HEK293T (cell line): ENCODE measurements at places on chromosomes 13 and 19.

DNA sequence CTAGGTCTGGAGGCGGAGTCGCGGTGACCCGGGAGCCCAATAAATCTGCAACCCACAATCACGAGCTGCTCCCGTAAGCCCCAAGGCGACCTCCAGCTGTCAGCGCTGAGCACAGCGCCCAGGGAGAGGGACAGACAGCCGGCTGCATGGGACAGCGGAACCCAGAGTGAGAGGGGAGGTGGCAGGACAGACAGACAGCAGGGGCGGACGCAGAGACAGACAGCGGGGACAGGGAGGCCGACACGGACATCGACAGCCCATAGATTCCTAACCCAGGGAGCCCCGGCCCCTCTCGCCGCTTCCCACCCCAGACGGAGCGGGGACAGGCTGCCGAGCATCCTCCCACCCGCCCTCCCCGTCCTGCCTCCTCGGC lies at the start of gene SLC5A5:
SLC5A5 (plus strand) TSS at position 68 of the 373 bp plus-strand sequence. CDS start 375 bp downstream, outside the sequence.
- no peak for DNase-seq

- no peak for DNase-seq
These were observed 5.8 kb downstream of the PPFIA3 start for GRCh38 chr19:49125025-49125731.

GRCh38 chr19:2675892-2676291 lies 26.6 kb downstream of the GNG7 start:
- no peak for DNase-seq

DNA sequence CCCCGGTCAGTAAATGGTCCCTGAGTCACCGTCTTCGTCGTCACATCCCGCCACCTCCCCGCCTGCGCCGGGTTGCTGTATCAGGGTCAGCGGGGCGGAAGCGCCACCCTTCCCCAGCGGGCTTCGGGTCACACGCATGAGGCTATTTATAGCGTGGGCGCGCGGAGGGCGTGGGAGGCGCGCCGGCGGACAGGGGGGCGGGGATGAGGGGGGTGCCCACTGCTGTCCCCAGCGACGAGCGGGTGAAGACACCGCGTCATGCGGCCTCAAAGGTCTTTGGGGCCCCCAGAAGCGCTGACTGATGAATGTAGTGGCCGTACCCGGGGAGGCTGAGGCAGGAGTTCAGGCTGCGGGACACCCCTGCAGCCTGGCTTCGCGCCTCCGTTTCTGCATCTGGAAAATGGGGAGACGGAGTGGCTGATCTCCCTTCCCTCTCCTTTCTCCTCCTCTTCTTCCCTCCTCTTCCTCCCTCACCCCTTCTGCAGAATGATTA lies 7.9 kb downstream of the UNC13A start:
- DNase-seq: peak; percentile 29

DNA sequence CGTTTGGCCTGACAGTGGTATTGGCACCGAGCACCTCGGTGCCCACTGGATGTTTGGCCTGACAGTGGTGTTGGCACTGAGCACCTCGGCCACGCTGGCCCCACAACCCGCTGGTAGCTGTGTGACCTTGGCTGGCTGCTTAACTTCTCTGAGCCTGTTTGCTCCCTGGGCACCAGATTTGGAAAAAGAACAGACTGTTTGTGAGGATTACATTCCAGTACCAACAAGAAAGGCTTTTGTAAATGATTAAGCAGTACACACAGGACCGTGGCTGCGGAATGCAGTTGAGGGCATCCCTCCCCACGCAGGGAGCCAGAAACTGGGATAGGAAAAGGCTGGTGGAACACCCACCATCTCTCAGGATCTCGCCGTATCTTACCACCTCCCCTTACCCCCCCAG lies 31.9 kb downstream of the SLC25A42 start:
- no peak for DNase-seq

DNA sequence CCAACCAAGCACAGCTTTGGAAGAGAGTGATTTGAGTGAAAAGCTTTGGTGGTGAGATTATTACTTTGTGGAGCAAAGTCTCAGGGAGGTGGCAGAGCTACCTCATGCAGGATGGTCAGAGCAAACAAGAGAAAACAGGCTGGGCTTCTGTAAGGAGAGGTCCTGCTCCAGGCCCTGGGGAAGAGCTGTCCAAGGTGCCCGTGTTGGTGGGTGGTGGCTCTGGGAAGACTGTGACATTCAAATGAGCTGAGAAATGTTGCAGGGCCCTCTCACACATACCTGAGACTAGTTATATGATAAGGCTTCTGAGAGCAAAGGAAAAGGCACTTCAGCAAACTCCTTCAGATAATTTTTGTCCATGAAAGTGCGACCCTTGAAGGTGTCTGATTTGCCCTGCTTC lies 205.5 kb upstream of the SOX21 start:
- no peak for DNase-seq

DNA sequence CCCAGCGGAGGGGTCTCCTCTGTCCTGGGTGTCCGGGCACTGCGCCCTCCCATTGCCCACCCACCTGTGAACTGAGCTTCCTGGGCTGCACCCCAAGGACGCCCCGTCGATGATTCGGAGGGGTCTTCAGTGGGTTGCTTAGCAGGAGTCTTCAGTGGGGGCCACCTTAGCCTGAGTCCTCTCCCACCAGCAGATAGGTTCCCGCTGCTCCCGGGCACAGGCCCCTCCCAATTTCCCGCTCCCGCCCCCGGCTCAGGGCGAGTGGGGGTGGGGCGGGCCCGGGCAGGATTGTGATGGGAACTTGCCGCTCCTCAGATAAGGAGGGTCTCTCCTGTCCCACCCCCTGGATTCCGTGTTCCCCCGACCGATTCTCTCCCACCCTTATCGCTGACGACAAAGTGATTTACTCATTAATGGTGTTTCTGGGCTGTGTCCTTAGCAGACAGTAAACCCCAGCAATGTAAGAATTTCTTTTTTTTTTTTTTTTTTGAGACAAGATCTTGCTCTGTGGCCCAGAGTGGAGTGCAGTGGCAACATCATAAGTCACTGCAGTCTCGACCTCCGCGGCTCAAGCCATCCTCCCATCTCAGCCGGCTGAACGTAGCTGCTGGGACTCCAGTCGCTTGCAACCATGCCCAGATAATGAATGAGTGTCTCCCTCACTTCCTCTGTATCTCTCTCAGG lies 655 bp upstream of the S1PR5 start:
- DNase-seq: peak; percentile 47

DNA sequence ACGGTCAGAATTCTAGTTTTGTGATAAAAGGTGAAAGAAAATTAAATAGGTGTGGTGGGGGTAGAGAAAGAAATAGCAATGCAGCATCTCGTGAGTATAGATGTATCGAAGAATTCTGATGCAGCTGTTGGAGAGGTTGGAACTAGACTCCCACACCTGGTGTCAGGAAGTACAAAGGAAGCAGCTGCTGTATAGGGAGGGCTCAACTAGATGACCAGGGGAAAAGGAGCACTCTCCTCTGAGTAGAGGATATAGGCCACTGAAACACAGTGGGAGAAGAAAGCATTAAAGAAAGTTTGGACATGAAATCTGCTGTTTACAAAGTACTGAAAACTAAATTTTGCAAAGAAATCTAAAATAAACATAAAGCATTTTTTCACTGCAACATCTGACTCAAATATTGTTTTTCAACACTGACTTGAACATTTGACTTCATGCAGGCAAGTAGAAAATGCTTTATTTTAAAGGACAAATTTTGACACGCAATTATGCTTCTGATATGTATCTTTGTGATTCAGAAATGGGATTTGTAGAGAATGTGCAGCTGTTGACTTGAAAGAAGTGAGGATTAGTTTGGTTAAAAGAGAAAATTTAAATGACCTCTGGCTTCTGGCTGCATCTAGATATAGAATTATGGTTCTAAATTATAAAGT lies 82.2 kb downstream of the MIPEP start:
- DNase-seq: no peak

DNA sequence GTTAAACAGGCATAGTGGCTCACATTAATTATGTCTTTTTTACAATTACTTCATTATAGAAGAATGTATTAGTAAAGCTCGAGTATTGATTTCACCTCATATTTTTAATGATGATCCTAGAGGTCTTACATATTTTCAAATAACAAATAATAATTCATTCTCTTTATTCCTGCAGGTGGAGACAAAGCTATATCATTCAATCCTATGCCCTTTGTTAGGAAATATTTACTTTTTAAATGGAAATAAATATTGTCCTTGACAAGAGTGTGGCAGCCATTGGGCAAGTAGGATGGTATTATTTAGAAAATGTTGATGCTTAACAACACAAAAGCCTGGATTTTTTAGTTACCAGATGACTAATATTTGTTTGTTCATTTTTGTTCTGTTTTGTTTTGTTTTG lies 127.6 kb downstream of the COG6 start:
- no peak for DNase-seq

- DNase-seq: no peak
These were observed 20.2 kb downstream of the EVI5L start for GRCh38 chr19:7850000-7850813.

DNA sequence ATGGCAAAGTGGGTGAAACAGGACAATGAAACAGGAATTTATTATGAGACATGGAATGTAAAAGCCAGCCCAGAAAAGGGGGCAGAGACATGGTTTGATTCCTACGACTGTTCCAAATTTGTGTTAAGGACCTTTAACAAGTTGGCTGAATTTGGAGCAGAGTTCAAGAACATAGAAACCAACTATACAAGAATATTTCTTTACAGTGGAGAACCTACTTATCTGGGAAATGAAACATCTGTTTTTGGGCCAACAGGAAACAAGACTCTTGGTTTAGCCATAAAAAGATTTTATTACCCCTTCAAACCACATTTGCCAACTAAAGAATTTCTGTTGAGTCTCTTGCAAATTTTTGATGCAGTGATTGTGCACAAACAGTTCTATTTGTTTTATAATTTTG lies 8.6 kb downstream of the CLN5 start:
- DNase-seq: no peak

- no peak for DNase-seq
These were observed 8.2 kb downstream of the EID2B start for GRCh38 chr19:39524495-39524894.

- DNase-seq: no peak
These were observed 222.2 kb upstream of the SERP2 start for GRCh38 chr13:44151474-44151873.

- DNase-seq: no peak
These were observed 70.6 kb downstream of the C13orf42 start for GRCh38 chr13:51040431-51040830.

DNA sequence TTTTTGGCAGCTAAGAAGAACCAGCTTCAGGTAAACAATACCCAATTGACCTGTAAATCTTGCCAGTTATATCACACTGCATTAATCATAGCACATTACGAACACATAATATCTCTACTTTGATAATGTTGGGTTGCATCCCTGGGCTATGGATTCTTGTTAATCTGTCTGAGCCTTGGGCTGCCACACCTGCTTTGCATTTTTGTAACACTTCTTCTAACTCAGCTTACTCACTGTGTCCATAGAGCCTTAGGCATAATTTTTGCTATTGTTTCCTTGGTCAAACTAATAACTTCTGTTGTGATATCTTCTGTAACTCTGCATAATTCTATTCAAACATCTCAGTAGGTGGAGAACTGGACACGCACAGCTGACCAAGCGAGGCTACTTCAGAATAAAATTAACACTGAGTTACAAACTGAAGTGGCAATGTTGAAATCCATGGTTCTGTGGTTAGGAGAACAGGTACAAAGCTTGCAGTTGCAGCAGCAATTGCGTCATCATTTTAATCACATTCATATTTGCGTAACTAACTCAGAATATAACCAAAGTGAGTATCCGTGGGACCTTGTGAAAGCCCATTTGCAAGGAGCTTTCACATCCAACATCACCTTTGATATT lies 6.4 kb downstream of the ZNF350 start:
- no peak for DNase-seq

- no peak for DNase-seq
These were observed 621.6 kb downstream of the GPC6 start for GRCh38 chr13:93848247-93848646.

GRCh38 chr13:44017756-44018309 lies 138.1 kb downstream of the LACC1 start:
- no peak for DNase-seq

DNA sequence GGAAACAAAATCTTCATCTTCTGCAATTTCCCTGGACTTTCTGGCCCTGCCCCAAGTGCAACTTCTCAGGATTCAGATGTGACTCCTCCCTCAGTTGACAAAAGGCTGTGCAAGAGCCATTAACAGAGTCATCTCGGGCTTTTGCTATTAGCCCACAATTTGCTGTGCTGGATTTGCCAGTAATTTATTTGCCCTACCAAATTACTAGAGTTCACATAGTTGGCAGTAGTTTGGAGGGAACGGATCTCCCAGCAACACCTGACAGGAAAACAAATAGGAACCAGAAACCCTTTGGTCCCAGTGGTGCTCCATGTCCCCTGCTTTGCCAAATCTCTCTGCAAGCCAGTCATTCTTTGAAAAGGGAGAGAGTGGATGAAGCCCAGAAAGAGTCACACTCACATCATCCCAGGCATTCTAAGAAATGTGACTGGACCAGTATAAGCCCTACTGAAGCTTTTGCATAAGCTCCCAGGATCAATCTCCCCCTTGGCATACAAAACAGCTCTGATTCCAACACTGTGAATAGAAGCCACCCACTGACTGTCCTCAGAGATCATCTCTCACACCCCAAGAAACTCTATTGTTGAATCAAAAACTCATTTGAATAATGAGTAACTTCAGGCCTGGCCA lies 350.1 kb upstream of the NBEA start:
- DNase-seq: no peak

DNA sequence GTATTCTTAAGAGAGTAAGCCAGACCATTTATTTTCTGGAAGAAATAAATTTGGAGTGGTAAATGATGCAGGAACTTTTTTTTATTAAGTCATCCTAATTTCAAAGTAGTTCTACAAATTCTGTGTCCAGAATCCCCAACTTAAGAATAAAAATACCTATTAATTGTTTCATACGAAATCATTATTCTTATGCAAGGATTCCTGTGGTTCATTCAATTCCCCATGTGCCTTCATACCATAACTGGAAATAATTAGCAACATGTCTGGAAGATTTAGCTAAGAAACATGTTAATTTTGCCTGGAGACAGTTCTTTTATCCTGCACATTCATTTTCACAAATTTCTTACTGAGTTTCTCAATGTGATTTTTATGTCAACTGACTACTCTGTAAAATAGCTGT lies 408.6 kb downstream of the PCDH9 start:
- no peak for DNase-seq

GRCh38 chr13:74015137-74015536 lies 119.1 kb downstream of the KLF12 start:
- DNase-seq: peak; percentile 36

- no peak for DNase-seq
These were observed 99.6 kb downstream of the CCNA1 start for GRCh38 chr13:36531746-36532486.

DNA sequence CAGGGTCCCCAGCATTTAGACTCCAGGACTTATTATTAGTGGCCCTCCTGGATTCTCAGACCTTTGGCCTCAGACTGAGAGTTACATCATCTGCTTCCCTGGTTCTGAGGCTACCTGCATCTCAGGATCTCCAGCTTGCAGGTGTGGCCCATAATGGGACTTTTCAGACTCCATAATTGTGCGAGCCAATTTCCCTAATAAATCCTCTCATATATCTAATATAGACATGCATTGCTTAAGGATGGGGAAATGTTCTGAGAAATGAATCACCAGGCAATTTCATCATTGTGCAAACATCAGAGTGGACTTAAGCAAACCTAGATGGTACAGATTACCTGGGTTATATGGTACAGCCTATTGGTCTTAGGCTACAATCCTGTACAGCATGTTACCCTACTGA lies 116.5 kb upstream of the FBXL3 start:
- DNase-seq: no peak
